ENCODE measurements at places on chromosomes 2 and 18.

GRCh38 chr2:207296265-207296948 is 130.7 kb upstream of the KLF7 start:
- no peak for DNase-seq

GRCh38 chr18:77935342-77935741 is 685.7 kb downstream of the GALR1 start:
- DNase-seq: no peak

- DNase-seq: no peak
Observed at GRCh38 chr18:80010551-80010906, 22.2 kb upstream of the TXNL4A start.

- DNase-seq: no peak
Observed at GRCh38 chr2:121613774-121614173, 35.5 kb downstream of the CLASP1 start.

DNA sequence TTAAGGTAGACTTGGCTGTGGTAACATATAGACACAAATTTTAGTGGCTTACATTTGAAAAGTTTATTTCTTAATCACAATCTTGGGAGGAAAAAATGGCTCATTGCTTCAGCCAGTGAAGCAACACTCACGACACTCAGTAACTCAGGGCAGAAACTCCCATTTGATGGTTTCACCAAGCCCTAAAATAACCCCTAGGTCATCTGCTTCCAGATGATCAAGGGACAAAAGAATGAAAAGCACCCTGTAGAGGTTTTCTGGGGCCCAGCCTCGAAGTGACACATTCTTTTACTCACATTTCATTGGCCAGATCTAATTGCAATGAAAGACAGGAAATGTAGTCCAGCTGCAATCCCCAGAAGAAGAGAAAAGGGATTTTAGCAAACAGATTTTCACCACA is 275.9 kb downstream of the TMX3 start:
- no peak for DNase-seq

DNA sequence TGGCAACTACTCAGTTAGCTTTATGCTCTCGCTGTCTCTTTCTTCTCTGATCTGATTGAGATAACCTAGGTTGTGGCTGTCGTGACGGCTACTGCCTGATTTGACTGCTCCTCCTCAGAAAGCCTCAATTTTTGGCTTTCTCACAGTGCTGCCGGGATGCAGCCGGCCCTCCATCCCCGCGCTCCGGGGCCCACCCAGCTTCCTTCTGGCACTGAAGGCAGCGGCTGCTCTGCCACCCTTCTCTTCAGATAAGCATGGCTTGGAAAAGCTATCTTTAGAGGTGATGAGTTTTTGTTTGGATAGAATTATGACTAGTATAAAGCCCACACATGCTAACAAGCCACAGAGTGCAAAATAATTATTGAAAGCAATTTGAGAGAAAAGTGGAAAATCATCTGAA is 102.5 kb downstream of the DPP4 start:
- no peak for DNase-seq

DNA sequence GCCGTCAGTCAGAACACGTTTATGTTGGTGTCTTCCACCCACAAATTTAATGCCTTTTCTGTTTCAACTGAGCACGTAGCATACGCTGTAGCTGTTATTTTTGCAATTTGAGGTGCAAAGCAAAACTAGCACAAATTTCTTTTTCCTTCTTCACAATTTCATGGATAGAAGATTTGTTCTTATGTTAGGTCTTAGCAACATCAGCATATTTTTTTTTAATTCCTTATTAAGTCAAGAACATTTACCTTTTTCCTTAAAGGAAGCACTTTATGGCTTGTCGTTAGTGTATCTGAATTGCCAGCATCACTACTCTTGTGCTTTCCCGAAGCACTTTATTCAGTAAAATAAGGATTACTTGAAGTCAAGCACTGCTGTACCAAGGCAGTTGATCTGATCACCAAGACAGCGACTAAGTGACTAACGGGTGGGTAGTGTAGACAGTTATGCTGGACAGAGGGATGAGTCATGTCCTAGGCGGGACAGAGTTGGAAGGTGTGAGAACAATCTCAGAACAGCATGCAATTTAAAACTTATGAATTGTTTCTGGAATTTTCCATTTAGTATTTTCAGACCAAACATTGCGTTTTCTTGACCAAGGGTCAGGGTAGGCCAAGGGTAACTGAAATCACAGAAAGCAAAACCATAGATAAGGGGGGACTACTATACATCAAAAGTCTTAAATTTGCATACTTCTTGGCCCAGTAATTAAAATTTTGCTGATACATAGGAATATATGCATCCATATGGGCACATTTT is 13.3 kb downstream of the BABAM2 start:
- DNase-seq: no peak

DNA sequence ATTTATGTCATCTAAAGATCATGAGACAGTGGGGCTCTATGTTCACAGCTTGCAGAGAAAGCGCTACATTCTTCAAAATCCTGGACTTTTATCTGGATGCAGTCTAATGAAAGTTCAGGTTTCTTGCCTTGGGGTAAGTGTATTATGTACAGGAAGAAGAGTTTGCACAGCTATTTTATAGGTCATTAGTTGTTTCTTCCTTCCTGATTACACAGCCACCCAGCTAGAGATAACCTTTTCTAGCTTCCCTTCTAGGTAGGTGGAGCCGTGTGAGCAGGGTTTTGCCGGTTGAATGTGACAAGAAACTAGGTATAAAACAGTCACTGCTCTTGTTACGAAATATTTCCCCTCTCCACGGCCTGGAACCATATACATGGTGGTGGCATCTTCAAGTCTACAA is 800.8 kb upstream of the SOX11 start:
- no peak for DNase-seq

DNA sequence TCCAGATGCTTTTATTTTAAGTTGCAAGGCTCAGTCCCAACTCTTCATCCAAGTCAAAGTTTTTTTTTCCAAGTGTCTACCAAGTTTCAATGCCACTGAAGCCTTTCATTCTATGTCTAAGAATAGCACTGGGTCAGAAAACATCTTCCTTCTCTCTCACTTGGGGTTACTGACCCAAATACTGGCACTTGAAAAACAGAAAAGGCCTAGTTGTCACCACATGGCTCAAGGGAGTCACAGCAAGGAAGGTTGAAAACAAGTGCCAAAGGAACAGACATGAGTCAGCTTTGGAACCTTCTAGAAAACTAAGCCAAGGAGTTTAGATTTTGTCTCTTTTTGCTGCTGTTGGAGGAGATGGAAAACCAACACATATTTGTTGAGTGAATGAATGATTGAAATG is 146.5 kb downstream of the COPS8 start:
- DNase-seq: no peak

GRCh38 chr18:14943967-14944636 is 196.1 kb downstream of the ANKRD30B start:
- no peak for DNase-seq

GRCh38 chr2:66555501-66556324 is 120.8 kb downstream of the MEIS1 start:
- no peak for DNase-seq

DNA sequence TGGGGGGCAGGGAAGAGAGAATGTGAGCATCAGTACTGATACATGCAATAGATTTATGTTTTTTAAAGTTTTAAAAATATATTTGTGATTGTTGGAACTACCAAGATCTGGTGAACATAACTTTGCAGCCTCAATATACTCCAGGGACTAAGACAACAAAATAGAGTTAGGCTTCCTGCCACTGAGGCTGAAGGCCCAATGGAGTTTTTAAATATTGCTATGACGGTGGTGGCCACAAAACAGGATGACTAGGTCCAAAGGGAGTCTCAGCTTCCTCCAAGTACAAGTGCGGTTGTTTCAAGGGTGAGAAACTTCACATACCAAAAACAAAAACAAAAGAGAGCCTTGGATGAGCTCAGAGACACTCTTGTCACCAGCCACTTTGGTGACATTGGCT is 72.9 kb downstream of the CCBE1 start:
- no peak for DNase-seq

DNA sequence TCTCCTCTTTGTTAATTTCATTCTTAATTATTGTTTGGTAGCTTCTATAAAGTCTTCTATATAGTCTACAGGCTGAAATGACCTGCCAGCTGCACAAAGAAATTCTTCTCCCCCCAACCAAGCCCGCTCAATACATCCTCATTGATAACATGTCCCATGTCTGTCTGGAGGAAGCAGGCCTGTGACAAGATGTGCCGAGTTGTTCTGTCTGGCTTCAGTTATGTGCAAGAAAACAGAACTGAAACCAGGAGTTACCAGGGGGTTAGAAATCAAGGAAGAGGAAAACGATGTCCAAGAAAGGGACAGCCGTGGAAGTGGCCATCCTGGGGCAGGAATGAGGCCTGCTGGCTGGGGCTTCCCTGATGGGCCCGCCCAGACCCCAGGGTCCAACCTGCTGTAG is 57.6 kb downstream of the MTCL1 start:
- no peak for DNase-seq

- no peak for DNase-seq
Observed at GRCh38 chr2:97707362-97708047, 5.9 kb upstream of the ZAP70 start.

DNA sequence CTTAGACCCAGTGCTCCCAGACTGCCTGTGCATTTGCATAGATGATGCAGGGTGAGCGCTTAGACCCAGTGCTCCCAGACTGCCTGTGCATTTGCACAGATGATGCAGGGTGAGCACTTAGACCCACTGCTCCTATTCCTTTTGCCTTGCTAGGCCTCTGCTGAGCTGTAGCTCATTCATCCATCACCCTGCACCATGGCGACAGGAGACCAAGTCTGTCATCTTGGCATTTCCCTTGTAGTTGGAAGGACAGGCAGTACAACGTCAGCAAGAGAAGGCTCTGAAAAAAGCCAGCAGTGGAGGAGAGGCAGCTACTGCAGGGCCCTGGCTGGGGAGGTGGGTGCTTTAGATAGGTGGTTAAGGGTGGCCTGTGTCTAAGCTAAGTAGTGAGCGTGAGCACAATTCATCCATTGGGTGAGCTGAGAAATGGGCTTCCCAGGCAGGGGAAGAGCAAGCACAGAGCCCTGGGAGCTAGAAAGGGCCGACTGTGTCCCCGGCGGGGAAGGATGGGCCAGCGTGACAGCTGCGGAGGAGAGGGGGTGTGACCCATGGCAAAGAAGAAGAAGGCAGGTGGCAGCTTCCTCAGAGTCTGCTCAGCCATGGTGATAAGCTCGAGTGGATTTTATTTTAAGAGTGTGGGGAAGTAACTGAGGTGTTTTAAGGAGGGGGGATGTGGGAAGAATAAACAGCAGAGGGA is 108.8 kb downstream of the LPIN1 start:
- no peak for DNase-seq

DNA sequence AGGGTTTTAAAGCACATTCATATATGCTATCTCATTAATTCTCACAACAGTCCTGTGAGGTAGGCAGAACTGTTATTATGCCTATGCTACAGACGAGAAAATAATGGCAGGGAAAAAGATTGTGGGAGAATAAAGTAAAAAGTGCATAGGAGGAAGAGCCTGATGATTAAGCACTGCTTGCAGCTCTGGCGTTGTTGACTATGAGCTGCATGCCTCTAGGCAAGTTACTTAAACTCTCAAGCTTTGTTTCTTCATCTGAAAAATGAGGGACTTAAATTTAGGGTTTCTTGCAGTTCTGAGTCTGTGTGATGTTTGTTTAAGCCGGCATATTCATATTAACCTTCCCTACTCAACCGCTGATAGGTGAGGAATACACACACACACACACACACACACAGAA is 51.6 kb upstream of the RAPH1 start:
- DNase-seq: no peak

DNA sequence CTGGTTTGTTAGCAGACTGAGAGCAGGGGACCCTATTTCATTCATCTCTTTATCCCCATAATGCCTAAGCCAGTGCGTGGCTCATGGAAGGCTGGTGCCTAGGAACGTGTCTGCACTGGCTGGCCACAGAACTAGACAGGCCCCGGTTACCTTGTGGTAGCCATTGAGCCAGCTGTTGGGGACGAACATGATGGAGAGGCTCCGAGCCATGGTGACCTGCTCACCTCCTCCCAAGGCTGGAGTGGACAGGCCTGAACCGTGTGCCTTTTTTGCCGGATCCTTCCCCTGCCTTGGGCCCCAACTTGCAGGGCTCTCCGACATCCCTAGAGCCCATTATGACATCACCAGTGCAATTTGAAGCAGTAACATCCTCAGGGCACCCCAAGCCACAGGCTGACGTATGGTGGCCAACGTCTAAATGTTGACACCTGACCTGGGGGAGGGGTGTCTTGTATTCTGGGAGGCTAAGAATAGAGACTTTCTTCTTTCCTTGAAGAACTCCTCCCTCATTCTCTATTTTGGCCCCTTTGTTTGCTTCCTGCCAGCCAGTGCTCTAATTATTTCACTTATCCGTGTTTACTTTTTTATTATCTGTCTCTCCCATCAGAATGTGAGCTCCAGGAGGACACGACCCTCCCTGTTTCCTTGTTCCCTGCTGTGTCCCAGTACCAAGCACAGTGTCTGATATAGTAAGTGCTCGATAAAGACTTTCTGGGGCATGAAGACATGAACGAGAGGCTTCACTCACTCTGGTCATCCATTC is 12.2 kb upstream of the DNPEP start:
- no peak for DNase-seq

GRCh38 chr2:158103411-158104012 is 1.8 kb downstream of the UPP2 start:
- DNase-seq: no peak

GRCh38 chr2:136327162-136327852 is 209.4 kb upstream of the CXCR4 start:
- DNase-seq: peak; percentile 69

GRCh38 chr2:207288628-207289027 is 122.9 kb upstream of the KLF7 start:
- no peak for DNase-seq

DNA sequence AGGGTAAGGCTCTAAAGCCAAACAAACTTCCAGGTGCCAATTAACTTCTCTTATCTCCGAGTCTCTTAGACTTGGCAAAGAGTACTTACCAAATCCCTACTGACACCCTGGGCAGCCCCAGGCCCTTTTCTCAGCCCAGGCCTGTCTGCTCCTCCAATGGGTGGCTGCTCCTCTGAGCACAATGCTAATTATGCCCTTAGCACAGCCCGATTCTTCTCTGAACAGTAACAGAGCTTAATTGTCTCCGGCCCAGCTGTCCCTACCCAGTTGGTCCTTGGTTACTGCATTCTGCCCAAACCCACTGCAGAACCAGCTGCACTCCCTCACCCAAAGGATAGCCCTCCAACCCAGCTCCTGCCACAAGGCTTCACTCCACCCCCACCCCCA is 110.3 kb downstream of the SMAD7 start:
- DNase-seq: no peak

GRCh38 chr2:160784034-160784433 is 290.4 kb upstream of the RBMS1 start:
- no peak for DNase-seq
